IPS-NIHi11 (cell line): ENCODE measurements at places on chromosomes 1 and 21.

DNA sequence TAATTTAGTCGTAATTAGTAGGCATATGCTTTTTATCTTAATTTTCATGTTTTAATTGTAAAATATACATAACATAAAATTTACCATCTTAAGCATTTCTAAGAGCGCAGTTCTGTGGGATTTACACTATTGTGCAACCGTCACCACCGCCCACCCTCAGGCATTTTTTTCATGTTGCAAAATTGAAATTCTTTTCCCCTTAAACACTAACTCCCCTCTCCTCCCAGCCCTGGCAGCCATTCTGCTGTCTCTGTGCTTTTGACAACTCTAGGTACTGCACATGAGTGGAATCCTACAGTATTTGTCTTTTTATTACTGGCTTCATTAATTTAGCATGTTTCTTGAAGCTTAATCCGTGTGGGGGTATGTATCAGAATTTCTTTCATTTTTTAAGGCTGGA lies 7.8 kb downstream of the PIK3CD start:
- no peak for DNase-seq

DNA sequence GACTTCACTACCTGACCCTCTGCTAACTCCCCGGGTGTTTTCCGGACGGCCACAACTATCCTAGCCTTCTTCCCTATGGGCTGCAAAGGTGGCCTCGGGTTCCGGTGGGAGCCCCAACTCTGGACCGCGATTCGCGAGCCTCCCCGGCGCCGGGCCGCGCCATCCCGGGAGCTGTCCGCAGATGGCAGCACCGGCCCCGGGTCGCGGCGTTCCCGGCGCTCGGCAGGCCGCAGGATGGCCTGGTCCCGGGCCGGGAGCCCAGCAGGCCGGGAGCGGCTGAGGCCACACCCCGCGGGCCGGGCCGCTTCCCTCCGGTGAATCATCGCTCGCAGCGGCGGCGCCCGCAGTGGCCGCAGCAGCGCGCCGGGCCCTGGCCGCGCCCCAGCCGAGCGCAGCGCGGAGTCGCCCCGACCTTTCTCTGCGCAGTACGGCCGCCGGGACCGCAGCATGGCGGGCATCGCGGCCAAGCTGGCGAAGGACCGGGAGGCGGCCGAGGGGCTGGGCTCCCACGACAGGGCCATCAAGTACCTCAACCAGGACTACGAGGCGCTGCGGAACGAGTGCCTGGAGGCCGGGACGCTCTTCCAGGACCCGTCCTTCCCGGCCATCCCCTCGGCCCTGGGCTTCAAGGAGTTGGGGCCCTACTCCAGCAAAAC lies at the start of gene CAPN2:
TSS of gene CAPN2 (plus strand) at position 346 of the 656 bp plus-strand sequence. CDS start at position 448, 102 bp downstream.
- peak; percentile 94 for DNase-seq

DNA sequence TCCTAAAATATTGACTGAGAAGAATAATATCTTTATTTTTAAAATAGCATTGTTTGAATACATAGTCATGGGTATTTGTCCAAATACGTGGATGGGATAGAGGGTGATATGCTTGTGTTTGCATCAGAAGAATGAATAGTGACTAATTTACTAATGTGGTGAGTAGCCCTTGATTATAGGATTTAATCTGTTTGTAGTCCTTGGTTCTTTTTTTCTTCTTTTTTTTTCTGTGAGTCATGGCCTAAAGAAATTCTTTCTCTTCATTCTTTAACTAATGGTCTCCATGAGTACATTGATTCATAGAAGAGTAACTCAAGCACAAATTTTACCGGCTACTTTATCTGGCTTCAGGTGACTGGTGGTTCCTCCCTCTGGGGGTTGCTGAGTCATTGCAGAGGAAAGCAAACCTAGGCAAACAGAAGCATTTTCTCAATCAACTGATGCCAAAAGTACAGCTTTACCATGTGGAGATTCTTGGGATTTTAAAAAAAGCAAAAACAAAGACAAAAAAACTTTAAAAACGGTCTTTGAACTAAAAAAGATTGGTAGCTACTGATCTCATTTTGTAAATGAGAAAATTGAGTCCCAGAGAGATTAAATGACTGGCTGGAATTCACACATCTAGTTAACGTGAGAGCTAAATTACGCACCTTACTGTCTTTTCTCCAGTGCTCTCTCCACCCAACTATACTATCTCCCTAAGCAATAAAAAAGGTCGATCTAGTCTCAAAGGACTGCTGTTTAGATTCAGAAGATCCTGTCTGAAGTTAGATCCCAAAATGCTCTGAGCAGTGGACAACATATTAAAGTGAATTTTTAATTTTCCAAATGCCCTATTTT lies 40.5 kb downstream of the AK5 start:
- DNase-seq = peak; percentile 38

DNA sequence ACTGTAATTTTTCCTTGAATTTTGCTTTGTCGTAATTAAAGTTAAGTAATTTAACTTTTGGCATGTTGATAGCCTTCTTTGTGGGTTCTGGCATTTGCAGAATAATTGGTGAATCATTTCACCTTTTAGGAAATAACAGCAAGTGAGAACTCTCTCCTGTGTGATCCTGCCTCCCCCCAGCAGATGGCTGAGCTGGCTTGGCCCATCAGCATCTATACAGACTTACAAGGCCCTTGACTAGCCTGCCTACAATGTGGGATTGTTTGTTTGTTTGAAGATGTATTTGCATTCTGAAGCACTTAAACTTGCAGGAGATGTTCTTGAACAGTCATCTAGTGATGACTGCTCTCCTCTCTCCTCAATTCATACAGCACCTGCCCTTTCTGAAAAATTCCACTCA lies 55.9 kb downstream of the MACO1 start:
- DNase-seq = peak; percentile 30

DNA sequence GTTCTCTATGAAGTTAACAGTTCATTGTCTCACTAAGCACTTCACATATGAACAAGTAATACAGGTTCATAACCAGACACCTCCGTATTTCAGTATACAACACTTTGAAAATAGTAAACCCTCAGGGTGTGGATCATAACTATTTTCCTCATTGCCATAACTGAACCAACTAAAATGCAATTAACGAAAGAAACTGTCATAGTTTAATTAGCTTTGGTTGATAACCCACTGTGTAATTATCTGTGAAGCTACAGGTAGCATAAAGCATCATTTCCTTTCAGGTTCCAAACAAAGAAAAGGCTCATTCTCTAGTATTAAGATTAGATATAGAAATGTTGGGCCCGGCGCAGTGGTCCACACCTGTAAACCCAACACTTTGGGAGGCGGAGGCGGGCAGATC lies 58.5 kb downstream of the EIF4G3 start:
- no peak for DNase-seq

DNA sequence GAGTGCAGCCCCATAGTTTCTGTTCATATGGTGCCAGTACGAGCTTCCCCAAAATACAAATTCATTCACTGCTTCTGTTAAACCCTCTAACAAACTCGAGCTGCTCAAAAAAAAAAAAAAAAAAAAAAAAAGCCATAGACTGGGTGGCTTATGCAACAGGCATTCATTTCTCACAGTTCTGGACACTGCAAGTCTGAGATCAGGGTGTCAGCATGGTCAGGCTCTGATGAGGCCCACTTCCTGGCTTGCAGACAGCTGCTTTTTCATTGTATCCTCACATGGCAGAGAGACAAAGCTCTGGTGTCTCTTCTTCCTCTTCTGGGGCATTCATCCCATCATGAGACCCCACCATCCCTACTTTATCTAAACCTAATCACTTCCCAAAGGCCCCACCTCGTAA lies 121.6 kb downstream of the PTBP2 start:
- no peak for DNase-seq

GRCh38 chr1:195773931-195774330 lies 834.3 kb downstream of the KCNT2 start:
- no peak for DNase-seq

GRCh38 chr1:208997726-208998312 lies 585.7 kb upstream of the CAMK1G start:
- peak; percentile 17 for DNase-seq

GRCh38 chr1:98706173-98706843 lies 44.8 kb downstream of the SNX7 start:
- no peak for DNase-seq

- peak; percentile 66 for DNase-seq
Observed at GRCh38 chr1:99685516-99686180, 39.7 kb downstream of the PALMD start.

- DNase-seq = peak; percentile 99
Observed at GRCh38 chr1:27383039-27383605, at the start of gene CD164L2. TSS of gene CD164L2 (minus strand) at chr1:27383333. CDS start at chr1:27383239, 94 bp downstream.

DNA sequence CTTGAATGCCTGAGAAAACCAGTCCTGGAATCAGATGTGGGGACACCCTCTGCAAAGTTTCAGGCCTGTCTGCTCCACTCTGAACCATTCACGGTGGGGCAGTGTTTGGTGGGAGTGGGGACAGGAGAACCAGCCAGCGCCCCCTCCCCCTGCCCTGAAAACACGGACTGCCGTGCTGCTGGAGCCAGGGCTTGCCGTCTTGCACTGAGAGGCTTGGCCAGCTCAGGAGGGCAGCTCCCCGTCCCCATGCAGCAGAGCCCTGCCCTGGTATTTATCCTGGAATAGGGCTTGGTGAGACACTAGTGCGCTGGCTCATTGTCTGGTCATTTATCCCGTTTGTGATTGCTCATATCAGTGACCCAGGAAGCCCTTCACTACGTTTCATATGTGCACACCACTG lies 3.9 kb downstream of the S100B start:
- DNase-seq = no peak

- no peak for DNase-seq
Observed at GRCh38 chr1:110409316-110409715, 1.8 kb upstream of the LAMTOR5 start.

DNA sequence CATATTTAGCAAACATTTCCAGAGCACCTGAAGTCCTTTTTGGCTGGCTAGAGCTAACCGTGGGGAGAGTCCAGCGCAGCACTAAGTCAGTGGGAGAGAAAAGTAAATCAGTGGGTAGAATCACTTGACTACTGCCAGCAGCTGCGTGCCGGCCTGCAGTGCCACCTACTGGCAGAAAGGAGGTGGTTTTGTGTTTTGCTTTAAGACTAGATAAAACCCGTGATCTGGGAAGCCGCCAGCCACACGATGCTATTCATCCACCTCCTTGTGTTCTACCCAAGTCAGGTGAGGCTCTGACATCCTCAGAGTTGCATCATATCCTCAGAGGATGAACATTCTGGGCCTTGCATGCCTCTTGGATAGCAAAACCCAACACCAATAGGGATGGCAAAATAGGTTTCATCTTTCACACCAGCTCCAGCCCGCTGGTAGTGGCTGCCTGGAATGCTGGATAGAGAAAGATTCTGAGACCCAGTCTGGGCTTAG lies 14.1 kb upstream of the HEYL start:
- DNase-seq = peak; percentile 71

- DNase-seq = peak; percentile 77
Observed at GRCh38 chr21:38660333-38661196, 145.2 kb upstream of the ETS2 start.

DNA sequence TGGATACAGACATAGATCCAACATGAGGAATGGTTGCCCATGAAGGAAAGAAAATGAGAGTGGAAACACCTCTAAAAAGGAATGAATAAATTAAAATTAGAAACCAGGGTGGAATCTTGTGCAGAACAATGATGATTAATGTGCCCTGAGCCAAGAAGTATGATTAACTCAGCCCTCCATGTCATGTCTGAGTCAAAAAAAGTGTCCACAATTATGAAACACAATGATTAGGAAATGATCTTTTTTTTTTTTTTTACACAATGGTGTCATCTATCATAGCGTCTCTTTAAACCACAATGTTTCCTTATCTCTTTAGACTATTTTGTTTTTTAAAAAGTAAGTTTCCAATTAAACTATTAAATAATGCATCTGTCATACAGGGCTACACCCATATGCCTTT lies 78.9 kb upstream of the RAB4A start:
- no peak for DNase-seq

GRCh38 chr21:16708101-16708835 lies 804.6 kb upstream of the CXADR start:
- no peak for DNase-seq

GRCh38 chr1:165109013-165109412 lies 247.5 kb downstream of the LMX1A start:
- DNase-seq = no peak

DNA sequence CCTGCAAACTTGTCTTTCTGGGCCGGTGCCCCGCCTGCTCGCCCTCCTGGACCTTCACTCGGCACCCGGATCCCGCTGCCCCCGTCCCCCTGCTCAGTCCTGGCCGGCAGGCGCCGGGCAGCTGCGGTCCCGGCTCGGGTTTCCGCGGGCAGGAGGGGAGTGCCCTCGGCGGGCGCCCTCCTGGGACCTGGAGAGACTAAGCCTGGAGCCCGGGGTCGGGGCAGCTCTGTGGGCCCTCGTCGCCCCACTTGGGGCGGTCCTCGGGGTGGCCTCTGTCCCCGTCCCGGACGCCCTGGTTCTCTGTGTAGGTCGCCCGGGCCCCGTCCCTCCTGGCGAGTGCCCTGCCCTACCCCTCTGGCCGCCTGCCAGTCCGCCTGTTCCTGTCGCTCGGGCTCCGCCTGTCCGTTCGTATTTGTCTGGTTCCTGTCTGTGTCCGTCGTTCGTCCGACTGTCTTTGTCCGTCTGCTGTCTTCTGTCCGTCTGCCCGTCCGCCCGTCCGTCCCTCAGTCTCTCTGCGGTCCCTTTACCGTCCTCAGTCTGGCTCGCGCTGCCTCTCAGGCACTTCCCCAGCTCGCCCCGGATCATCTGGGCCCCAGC lies 490 bp downstream of the SERINC2 start:
- DNase-seq = peak; percentile 72

DNA sequence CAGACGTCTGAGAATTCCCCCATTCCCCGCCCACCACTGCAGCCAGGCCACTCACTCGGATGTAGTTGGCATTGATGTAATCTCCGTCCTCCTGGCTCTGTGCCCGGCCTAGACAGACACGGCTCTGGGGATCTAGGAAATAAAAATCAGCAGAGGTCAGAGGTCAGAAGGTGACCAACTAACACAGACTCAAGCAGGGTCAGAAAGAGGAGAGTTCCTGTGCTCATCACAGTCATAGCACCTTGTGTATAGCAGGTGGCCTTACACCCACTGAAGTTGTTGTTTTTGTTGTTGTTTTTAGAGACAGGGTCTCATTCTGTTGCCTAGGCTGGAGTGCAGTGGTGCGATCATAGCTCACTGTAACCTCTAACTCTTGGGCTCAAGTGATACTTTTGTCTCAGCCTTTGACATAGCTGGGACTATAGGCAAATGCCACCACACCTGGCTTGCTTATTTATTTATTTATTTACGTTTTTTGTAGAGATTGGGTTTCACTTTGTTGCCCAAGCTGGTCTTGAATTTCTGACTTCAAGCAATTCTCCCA lies 4.9 kb downstream of the PTPN7 start:
- no peak for DNase-seq

- no peak for DNase-seq
Observed at GRCh38 chr1:173297798-173298391, 90.8 kb upstream of the TNFSF4 start.

- DNase-seq = peak; percentile 74
Observed at GRCh38 chr1:39919545-39919944, 17.8 kb upstream of the MYCL start.

- no peak for DNase-seq
Observed at GRCh38 chr1:184641894-184642293, 112.8 kb downstream of the EDEM3 start.

DNA sequence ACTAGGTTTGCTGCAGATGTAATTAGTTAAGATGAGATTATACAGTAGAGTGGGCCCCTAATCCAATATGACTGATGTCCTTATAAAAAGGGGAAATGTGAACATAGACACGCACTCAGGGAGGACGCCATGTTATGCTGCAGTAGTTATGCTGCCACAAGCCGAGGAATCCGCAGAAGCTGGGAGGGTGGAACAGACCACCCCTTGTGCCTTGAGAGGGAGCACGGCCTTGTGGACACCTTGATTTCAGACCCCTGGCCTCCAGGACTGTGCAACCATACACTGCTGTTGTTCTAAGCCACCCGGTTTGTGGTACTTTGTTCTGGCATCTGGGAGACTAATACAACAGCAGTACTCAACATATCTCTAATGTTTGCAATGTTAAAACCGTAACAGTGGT lies 57.9 kb upstream of the HIVEP3 start:
- DNase-seq = no peak
